Fibroblast of skin of scalp (primary cell): ENCODE measurements at places on chromosomes 2 and 18.

DNA sequence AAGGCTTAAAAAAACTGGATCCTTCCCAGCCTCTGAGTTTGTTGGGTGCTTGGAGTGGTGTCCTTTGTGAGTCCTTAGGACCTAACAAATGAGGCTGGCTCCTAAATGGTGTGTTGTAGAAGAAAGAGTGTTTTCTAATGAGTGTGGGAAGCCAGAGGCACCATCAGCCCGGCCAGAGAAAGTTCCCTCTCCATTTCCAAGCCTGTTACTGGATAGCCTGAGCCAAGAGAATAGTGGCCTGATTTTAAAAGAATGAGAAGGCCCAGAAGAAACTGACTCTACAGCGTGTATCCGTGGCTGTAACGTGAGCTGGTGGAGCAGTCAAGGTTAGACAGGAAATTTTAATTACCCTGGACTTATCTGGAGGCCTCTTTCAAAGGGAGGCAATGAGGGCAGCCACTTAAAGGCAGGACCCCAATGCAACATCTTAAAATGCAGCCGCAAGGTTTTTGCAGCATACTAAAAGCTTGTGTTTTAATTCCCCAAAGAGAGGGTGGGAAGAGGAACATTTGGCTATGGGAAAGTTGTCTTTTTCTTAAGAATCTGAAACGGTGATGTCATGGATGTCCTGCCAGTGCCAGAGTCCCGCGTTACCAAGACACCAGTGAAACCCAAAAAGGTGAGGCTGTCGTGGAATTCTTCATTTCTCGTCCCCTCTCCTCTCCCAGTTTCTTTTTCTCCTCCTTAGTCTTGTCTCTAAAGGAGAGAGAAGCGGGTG lies 4.6 kb downstream of the EFHD1 start:
- no peak for DNase-seq

DNA sequence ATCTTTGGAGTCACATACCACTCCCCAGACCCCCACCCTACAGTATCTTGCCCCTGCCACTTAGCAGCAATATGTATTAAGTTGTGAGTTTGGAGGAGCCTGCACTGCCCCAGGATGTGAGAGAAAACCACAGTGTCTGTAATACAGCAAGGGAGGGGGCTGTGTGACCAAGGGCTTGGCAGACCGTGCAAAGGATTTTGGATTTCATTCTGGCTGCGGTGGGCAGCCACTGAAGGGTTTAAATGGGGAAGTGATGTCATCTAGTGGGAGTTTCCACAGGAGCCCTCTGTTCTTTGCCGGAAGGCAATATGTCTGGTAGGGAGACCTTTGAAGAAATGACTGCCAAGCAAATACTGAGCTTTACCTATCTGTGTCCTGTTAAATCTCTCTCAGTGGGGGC lies 202.4 kb downstream of the FHOD3 start:
- no peak for DNase-seq

DNA sequence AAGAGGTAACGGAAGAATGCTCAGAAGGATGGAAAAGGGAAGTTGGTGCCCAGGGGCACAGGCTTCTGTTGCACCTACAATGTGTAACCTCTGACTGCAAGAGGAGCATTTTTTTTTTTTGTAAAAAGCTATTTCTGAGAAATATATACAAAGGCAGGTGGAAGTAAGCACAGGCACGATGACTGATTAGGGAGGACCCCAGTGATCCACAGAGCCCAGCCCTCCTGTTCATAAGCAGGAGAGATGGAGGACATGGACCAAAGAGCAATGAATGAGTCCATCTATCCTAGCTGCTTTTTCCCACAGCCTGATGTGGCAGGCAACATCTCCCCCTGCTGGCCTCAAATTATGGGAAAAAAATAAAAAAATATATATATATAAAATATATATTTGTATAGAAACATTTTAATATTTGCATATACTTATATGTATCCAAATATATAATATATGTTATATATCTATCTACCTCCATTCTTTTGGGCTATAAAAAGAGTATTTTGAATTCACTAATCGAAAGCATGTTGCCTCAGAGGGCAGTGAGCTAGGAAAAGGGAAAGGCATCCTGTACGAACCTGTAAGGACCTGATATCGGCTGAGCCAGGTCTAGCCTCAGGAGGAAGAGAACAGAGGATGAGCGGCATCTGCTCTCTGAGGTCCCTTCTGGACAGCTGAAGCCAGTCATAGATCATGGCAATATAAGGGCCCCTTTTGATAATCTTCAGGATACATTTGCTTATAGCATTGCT lies 166.0 kb upstream of the STK17B start:
- peak; percentile 58 for DNase-seq

DNA sequence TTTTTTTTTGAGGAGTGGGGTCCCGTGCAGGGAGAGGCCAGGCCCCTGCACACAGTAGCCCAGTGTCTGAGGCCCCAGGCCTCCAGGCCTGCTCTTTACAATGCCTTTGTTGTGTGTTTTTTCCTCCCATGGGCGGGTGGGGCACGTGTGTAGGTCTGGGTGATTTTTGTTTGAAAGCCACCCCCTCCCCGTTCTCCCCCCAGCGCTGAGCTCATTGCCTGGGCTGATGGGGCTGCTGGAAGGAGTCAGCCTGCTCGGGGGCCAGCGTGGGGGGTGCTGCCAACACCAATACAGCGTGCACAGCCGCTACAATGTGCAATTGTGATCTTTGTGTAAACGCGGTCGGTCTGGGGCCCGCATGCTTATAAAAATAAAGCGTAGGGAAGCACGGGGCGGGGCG lies 142.7 kb downstream of the DYSF start:
- peak; percentile 20 for DNase-seq

GRCh38 chr2:165757906-165758675 lies 36.0 kb downstream of the GALNT3 start:
- no peak for DNase-seq

DNA sequence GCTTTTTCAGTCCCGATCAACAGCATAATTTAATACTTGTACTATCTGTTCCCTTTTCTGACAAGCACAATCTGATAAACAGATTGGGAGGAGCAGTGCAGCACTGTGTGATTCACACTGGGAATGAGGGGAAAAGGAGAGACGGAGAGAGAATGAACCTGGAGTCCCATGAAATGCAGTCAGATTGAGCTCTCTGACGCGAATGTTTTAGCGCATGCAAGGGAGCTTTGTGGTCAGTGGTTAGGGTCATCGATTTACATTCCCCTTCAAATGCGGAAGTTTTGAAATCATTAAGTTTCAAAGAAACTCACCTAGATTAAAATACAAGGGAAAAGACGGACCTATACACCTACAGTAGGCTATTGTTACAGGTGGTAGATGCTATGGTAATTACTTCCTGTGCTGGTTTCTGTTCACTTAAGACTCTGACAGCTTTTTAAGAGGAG lies 99.6 kb downstream of the KCTD1 start:
- no peak for DNase-seq

- no peak for DNase-seq
Measured at GRCh38 chr2:109471658-109472057, 142.1 kb downstream of the SEPTIN10 start.

- no peak for DNase-seq
Measured at GRCh38 chr2:207983641-207984042, 41.7 kb downstream of the PLEKHM3 start.

DNA sequence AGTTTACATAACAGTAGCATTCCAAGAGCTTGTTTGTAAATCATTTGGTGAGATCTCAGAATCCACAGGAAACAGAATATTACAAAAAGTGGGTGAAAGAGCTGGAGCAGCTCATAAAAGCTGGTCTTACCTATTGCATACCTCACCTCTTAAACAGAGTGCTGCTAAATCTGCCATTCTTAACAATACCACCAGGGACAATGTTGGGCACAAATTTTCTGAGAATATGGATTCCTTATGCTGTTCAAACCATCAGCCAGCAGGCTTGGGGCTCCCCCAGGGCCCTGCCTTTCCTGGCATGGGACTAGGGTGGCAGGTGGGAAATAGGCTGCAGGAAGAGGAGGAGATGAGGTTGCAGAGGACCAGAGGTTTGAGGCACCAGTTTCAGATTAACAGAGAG lies 55.6 kb downstream of the TGFA start:
- no peak for DNase-seq

- no peak for DNase-seq
Measured at GRCh38 chr2:114684403-114684802, 242.0 kb downstream of the DPP10 start.

GRCh38 chr18:78499586-78499985 lies 480.0 kb upstream of the SALL3 start:
- DNase-seq = no peak

DNA sequence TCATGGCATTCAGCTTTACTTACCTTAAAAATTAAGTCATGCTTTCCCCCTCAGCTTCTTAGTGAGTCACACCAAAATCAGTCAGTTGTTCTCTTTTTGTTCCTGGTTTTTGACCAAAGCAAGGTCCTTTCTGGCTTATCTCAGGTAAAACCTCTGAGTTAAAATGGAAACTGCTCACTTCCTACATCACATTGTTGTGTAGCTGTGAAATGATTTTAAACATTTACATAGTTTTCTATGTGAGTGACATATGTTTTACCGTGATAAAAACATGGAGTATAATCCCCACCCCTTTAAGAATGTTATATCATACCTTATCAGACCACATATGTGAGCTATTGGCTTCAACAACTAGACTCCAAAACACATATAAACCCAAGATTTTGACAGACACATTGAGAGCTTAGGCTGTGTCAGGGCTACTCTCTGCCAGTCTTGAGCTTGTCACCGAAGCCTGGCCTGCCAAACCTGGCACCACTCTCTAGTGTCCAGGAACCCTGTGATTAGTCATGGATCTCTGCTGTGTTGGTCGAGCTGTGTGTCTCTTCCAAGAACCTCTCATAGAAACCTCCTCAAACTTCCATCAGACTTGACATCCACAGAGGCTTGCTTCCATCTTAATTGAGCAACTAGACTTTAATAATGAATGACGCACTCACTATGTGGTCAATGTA lies 294.5 kb upstream of the FBXO11 start:
- no peak for DNase-seq

DNA sequence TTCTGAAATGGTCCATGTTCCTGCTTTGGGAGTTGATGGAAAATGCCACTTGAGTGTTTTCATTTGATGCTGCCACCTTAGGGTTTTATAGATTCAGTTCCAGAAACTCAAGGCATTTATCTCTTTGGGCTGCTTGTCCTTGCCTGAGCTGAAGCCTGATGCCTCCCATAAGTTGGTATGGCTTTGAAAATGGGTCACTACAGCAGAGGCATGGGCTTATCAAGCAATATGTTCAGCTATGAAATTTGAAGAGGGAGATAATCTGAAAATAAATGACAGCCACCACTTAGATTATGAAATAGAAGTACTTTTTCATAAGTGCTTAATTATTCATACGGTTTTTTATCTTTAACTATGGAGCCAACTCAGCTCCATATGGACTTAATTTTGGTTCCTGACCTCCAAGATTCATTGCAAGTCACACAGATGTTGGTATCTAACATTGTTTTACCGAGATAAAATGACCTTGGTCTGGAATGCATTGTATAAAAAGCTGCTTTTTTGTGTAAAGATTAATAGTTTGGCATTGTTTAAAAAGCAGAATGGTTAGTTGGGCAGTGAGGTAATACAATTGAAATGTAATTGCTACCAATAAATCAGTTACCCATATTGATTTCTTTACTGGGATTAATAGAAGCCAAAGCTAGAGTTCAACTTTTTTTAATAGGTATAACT lies 4.5 kb downstream of the SLC14A1 start:
- peak; percentile 36 for DNase-seq

GRCh38 chr2:11697103-11697871 lies 27.3 kb upstream of the NTSR2 start:
- peak; percentile 66 for DNase-seq

DNA sequence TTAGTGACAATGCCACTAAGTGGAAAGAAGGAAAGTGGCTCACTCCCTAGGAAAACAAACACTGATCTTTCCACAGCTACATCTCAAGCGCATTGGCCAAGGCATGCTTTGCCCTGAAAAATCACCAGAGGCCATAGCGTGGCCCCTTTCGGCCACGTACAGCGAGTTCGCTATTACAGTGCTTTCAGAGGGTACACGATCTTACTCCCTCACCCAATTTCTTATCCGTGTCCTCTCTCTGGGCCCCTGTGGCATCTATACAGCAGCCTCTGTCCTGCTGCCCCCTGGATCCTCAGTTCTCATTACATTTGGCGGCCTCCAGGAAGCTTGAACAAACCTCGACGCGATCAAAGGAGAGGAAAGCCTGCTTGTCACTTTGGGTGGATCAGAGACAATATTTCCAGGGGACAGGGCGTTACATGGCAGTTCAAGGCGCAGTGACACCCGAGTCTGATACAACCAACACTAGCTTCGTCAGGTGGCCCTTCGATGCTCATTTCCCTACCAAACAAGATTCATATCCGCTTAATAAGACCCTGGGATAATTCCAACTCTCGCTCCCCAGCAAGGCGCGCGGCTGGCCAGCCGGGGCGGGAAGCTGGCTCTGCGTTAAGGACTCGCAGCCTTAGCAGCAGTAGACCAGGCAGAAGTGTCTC lies 941 bp downstream of the SKOR2 start:
- DNase-seq = no peak

DNA sequence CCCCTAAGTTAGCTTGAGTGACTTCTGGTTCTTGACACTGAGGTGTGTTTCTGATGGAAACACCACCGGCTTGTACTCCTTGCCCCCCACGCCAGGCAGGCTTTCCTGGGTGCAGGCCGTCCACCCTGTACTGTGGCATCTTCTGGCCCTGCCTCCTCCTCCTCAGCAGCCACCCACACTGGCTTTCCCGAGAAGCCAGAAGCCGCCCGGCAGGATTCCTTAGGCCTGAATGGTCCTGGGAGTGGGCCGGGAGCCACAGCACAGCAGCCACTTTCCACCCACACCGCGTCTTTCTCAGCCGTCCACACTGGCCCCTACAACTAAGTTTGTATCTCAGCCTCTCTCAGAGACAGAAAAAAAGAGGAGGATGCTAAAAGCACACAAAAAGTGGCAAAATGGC lies 2.1 kb upstream of the HSBP1L1 start:
- no peak for DNase-seq

DNA sequence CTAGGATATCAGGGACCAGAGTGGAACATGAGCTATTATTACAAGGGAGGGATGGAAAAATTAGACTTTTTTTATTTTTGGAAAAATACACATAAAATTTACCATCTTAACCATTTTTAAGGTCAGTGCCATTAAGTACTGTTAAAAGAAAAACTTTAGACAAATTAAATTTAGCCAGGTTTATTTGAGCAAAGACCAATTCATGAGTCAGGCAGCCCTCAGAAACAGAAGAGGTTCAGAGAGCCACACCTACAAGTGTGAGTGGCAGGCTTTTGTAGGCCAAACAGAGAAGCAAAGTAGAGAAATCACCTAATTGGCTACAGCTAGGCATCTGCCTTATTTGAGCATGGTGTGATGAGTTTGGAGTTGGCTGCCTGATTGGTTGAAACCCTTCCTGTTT lies 301.3 kb upstream of the RAB12 start:
- no peak for DNase-seq

DNA sequence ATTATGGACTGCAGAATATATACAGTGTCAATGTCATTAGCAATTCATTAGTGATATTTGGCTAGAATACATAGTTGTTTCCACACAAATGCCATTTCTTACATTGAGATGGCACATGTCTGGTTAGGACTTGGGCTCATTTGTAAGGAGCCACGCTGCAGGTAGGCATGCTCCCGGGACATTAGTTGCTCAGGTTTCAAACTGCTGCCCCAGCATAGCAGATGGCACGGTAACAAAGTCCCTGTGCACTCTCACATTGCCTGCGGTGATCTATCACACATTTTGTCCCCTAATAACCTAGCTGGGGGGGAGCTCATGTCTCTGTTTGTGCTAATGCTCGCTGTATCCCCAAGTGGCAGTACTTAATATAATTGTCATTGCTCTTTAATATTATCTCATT lies 185.1 kb downstream of the NEDD4L start:
- no peak for DNase-seq
